CD4-positive, alpha-beta T cell treated with Interleukin-15 for 1 hour (primary cell): ENCODE measurements at places on chromosomes 3 and 15.

GRCh38 chr3:37940242-37940908 lies 50.2 kb upstream of the VILL start:
- DNase-seq, result no peak

DNA sequence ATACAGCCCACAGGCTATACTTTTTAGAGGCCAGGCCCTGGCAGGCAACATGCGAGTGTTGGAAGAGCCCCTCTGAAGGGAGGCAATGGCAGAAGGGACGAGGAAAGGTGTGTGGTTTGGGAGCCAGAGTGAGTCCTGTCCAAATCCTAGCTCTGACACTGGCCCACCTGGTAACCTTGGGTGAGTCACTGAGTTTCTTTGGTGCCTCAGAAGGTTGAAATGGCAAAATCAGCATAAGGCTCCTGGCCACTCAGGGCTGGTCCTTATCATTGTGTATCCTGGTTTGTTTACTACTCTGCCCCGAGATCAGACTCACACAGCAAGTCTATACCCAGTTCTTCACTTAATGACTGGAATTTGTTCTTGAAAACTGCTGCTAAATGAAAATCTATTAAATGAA lies 71.4 kb upstream of the TLE3 start:
- DNase-seq, result no peak

DNA sequence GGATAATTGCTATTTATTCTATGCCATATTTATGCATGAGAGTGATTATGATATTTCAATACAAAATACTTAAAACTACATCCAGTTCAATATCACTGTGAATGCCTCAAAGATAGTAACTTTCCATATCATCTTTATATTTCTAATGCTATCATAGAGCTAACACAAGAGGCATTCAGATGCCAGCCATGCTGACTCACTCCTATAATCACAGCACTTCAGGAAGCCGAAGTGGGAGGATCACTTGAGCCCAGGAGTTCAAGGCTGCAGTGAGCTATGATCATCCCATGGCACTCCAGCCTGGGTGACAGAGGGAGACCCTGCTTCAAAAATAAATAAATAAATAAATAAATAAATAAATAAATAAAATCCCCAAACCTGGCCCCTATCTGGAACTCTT lies 498.7 kb downstream of the EPHA3 start:
- no peak for DNase-seq

- DNase-seq, result no peak
Observed at GRCh38 chr3:177598097-177598833, 401.0 kb upstream of the TBL1XR1 start.

GRCh38 chr3:58341376-58341775 lies 8.7 kb downstream of the PXK start:
- no peak for DNase-seq

- no peak for DNase-seq
Observed at GRCh38 chr15:100048736-100049135, 293.0 kb downstream of the ADAMTS17 start.
